A549 (cell line): ENCODE measurements at places on chromosomes 16 and 17. TPM values are rescaled to one million over a fixed set of nuclear protein-coding genes. Genes with fewer than 3 reads are reported as not detected.
A peak's percentile ranks its signal among the peaks of the same experiment; 100 is the strongest.

DNA sequence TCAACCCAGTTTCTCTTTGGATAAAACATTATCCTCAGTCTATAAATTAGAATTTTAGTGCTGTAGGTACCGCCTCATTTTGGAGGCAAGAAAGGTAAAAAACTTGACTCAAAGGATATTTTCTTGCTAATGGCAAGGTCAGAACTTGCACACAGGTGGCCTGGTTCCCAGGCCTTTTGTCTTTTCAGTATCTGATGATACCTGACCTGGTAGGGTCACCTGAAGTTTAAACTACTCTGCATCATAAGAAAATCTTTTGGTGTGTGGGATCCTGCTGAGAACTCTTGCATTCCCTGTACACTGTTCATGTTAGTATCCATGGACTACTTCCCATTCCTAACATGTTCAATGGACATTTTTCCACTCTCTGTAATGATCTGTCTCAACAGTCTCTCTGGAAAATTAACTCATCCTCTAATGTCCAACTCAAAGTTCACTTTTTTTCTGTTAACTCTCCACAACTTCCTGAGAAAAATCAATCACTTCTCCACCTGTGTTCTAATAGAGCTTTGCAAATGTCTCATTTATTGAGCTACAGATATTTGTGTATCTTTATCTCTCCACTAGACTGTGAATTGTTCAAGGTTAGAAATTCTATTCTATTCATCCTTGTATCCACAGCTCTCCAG is 317.1 kb upstream of the SOX9 start:
- no peak for DNase-seq

DNA sequence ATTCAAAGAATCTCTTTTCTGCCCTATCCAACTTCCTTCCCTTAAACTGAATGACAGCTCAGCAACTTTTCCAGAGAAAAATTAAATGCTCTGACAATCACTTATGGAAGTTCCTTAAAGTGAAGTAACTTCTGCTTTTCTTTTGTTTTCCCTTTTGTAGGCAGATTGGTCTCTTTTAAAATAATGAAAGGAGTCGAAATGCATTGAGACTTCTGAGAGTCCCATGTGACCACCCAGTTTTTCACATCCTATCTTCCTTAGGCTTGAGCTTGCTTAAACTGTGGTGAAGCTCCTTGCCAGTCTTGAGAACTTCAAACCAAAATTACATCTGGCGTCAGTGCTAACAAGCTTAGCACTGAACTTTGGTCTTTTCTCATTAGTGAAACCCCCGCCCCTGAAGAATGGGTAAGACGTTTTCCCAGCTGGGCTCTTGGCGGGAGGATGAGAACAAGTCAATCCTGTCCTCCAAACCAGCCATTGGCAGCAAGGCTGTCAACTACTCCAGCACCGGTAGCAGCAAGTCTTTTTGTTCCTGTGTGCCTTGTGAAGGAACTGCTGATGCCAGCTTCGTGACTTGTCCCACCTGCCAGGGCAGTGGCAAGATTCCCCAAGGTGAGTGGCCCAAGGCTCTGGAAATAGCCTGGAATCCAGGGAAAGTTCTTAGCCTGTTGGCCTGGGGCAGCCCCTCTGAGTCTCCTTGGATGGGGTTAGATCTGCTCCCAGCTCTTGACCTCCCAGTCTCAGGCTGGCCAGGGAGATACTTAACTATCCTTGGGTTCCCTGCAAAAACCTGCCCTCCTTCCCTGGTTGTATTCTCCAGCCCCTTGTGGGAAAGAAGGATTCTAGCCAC is 1.2 kb downstream of the TMEM106A start:
- DNase-seq: no peak

DNA sequence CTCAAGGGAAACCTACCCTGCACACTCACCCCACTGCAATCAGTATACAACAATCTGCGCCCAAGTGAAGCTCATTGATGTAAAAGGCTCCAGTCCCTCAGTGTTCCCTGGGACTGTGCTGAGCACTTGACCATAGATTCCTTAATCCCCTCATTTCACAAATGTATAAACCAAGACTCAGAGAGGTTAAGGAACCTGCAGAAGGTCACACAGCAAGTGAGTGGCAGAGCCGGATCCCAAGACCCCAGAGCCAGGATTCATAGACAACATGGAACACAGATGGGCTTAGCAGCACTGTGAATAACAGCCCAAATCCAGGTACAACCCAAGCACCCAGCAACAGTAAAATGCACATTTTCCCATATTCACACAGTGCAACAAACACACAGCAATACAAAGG is 225.7 kb downstream of the C16orf78 start:
- no peak for DNase-seq

- DNase-seq: no peak
Measured at GRCh38 chr17:75776386-75777295, 8.0 kb upstream of the UNK start.

DNA sequence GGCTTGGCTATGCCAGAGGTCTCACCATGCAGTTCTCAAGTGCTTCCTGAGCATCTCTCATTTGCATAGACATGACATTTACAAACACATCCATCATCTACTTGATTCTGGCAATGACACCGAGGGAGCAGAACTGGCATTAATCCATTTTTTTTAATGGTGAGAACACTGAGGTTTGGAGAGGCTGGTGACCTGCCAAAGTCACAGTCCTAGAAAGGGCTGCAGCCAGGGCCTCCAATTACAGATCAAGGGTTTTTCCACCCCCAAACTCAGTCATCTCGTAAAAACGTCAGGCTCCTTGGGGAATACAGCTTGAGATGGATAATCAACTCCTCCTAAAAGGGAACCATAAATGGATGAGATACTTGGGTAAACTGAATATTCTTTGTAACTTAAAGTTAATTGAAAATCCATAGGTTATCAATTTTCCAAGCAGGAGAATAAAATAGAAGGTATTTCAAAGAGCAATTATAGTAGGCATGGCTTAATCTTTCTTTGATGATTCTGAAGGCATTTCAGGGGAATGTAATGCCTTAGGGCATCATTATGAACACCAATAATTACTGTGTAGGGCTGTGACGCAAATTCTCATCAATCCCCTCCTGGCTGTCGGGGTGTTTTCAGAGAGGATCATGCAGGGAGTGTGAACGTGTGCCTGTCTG is 9.4 kb upstream of the MEOX1 start:
- DNase-seq: no peak

- DNase-seq: no peak
Measured at GRCh38 chr17:40315206-40315605, 6.2 kb downstream of the RARA start.

DNA sequence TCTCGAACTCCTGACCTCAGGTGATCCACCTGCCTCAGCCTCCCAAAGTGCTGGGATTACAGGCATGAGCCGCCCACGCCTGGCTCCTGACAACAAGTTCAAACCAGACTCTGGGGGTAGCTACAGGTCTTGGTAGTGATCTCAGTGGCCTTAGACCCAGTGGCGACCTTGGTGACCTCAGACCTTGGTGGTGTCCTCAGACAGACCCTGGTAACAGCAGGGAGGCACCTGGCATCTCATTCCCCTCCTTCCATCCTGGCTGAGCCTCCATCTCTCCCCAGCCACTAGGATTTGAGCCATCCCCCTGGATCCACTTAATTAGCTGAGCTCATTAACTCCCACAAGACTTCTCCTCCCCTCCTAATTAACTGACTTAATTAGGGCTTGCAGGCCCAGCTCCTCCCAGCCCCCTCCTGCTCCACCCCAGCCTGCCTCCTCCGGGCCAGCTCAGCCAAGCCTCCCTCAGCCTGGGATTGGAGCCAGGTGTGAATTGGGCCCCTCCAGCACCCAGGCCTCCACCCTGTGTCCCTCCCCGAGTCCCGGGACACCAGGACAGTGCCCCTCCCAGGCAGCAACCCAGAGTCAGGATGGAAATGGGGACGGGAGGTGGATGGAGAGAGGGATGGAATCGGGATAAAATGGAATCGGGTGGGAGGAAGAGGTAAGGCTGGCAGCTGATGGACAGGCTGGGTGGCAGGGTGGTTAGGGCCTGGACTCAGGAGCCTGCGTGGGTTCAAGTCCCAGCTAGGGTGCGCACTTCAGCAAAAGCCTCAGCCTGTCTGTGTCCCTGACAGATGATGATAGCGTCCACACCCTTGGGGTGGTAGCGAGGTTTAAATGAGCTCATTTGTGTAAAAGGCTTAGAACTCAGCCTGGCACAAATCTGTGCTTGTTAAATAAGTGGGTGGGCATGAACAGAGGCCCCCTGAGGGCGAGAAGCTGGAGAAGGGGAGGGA is 11.2 kb upstream of the SBK1 start:
- no peak for DNase-seq

GRCh38 chr16:75764154-75764768 is 38.0 kb upstream of the CPHXL start:
- peak; percentile 72 for DNase-seq

- no peak for DNase-seq
Measured at GRCh38 chr17:73976676-73977521, 226.6 kb upstream of the RPL38 start.

DNA sequence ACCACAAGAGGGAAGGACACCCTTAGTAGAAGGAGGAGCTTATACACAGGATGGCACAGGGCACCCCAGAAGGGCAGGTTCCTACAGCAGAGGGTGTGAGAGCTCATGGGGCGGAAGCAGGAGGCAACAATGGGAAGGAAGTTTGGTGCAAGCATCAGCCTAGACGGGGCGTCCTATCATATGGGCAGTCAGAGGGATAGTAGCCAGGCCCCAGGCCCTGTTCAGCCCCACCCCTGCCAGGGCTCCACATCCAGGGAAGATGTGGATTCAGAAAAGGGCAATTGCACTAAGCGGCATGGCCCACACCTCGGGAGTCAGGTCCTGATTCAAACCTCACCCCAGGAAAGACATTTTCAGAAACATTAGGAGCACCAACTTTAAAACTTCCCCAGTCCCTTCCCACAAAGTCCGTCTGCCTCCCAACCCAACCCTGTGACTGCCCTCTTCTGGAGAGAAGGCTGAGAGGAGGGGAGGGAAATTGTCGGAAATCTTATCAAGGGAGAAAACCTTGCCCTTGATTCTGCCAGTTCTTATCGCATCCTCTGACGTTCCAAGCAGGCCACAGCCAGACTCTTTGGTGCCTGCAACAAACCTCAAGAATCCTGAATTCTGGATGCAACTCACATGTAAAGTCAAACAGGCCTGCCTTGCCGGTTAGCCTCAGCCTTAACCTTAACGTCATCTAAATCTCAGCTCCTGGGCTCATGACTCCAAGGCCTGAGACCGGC is 198.8 kb upstream of the CDH5 start:
- no peak for DNase-seq

DNA sequence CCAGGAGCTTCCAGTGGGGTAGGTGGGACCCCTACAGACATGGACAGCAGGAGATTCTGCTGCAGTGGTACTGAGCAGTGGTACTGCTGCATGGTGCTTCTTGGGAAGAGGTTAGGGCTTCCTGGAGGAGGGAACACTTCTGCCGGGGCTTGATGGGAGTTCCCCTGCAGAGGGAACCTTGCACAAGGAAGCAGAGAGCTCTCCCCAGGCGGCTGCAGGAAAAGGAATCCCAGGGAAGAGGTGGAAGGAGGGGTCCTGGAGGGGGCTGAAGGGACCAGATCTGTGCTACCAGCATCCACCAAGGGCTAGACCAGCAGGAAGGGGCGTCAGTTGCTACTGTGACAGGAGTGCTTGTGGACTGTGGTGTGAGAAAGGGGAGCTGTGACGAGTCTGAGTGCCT is 10.6 kb downstream of the RIPOR1 start:
- no peak for DNase-seq

DNA sequence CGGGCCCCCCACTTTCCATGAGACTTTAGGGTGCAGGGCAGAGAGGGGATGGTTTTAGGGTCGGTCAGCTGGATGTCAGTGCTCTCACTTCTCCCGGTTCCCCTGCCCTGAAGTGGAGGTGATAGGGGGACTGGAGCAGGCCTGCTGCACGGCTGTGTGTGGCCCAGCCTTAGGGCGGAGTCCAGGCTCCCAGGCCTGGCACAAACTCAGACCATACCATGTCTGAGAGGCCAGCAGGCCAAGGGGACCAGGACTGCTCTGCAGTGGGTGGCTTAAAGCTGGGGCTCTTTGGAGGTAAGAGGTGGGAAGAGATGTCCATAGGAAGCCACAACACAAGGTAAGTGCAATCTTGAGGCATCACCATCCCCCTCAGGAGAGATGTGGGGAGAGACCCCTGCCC is 8.3 kb downstream of the TFAP4 start:
- DNase-seq: no peak

- no peak for DNase-seq
Measured at GRCh38 chr17:77258638-77259037, 117.9 kb downstream of the SEC14L1 start.

- peak; percentile 41 for DNase-seq
Measured at GRCh38 chr17:43399839-43400328, 1.1 kb downstream of the ARL4D start.

- no peak for DNase-seq
Measured at GRCh38 chr16:82481455-82481854, 145.3 kb upstream of the CDH13 start.

GRCh38 chr16:86630471-86630870 is 52.1 kb downstream of the FOXL1 start:
- DNase-seq: no peak

- DNase-seq: no peak
Measured at GRCh38 chr16:3664187-3664896, 9.9 kb downstream of the DNASE1 start.

GRCh38 chr17:75153780-75154194 is 525 bp downstream of the JPT1 start:
- DNase-seq: no peak

DNA sequence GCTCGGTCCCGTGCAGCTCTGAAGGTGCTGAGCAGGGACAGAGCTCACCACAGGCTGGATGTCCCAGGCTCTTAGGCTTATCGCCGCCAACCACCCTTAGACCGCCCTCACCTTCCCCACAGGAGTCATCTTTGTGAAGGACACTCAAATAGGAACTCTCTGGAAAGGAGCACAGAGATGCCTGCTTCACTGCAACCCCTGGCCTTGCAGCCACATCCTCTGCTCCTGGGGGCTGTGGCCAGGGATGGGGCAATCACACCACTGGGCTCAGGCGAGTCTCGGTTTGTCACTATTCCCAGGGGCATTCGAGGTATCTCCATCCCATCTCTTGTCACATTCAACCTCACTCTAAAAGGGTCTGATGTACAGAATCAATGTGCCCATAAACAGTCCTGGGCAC is 10.9 kb downstream of the ZDHHC1 start:
- no peak for DNase-seq

TEKT5 gene
- polyA plus RNA-seq: 0.09 TPM in 1 of 3 replicates, not detected in the others

CA10 gene
- not detected in 3 replicates for polyA plus RNA-seq

HOXB3 gene
- polyA plus RNA-seq: 7.0 to 10.2 TPM (median 8.6 TPM) in 3 replicates

RHBDL1 gene
- polyA plus RNA-seq: 1.2 to 1.6 TPM (median 1.4 TPM) in 3 replicates

CSH1 gene
- not detected in 3 replicates for polyA plus RNA-seq

RNU2-1 gene
- not detected in 3 replicates for polyA plus RNA-seq

CD79B gene
- not detected in 3 replicates for polyA plus RNA-seq

SLC6A4 gene
- 0.04 TPM in 1 of 3 replicates, not detected in the others for polyA plus RNA-seq

SOST gene
- 0.05 to 0.07 TPM (median 0.05 TPM) in 3 replicates for polyA plus RNA-seq

KREMEN2 gene
- 1.4 to 1.6 TPM (median 1.5 TPM) in 3 replicates for polyA plus RNA-seq
